ENCODE measurements at places on chromosomes 4 and X.

DNA sequence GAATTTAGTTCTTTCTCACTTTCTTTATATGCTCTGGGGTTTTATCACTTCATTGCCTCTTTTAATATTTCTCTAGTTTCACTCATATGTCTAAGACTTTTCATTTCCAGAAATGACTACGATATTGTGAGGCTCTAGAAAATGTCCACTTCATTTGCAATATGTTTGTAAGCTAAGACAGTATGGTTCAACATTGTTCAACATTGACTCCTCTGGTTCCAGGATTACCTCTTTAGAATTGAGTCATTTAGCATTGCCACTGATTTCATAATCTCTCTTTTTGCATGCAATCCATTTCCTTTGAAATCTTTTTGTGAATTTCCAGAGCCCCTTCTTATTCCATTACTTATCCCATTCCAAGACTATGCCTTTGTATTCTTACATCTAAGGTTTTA, 32.3 kb downstream of the BBS12 start:
- DNase-seq: no peak

DNA sequence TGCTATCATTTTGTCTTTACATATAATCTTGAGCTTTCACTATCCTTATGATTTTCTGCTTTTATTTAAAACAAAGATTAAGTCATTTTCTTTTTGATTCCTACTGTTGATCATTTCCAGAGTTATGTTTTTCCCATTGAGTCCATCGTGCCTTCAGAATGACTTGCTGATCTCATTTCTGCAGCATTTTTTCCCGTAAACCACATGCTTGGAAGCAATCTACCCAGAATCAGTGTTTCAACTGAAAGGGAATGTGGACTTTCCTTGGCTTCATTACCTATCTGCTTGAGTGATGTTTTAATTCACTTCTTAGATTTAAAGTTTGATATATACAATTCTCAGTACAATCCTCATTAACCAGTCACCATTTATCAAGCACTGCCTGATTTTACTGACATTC, 192.4 kb upstream of the FSTL5 start:
- DNase-seq: no peak

GRCh38 chr4:54320826-54321685, 92.0 kb downstream of the PDGFRA start:
- no peak for DNase-seq

- DNase-seq: no peak
Measured at GRCh38 chrX:30151964-30152363, 63.4 kb upstream of the MAGEB2 start.

- no peak for DNase-seq
Measured at GRCh38 chrX:46627062-46627461, 53.5 kb downstream of the CHST7 start.

GRCh38 chr4:151850791-151851213, 90.0 kb upstream of the GATB start:
- DNase-seq: no peak

DNA sequence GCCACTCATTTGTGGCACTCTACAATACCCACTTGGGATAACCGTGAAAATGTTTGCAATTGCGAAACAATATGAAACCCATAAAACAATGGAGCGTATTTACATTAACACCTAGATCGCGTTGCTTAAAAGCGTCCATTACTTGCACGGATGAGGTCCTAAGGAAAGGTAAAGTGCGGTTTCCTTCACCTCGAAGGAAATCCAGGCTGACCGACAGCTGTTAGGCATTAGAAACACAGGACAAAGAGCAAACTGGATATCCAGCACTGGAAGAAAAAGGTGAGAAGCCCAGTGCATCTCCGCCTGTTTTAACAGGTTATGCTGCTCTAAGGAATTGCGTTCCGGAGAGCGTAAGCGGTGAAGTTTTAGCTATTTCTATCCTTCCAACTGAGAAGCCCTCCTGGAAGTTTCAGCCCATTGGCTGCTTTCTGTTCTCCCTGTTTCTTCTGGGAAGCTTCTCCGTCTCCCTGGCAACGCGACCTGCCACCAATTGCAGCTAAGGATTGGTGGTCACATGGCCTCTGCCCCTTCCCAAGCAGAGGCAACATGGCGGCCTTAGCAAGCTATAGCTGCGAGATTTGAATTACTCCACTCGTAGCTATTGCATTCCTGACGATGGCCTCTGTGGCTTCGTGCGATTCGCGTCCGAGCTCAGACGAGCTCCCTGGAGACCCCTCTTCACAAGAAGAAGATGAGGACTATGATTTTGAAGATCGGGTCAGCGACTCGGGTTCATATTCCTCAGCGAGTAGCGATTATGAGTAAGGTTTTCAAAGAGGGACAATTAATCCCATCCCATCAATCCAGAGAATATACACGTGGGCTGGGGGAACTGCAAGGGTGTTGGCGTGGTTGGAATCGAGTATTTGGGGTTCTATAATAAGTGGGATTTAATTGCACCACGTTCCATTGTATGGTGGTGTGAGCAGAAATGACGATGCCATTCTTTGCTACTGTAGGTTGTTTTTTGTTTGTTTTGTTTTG, at the start of gene INTU:
Gene INTU (plus strand): TSS at position 538 of the 984 bp plus-strand sequence. CDS start 78 bp downstream, at position 616.
- no peak for DNase-seq

DNA sequence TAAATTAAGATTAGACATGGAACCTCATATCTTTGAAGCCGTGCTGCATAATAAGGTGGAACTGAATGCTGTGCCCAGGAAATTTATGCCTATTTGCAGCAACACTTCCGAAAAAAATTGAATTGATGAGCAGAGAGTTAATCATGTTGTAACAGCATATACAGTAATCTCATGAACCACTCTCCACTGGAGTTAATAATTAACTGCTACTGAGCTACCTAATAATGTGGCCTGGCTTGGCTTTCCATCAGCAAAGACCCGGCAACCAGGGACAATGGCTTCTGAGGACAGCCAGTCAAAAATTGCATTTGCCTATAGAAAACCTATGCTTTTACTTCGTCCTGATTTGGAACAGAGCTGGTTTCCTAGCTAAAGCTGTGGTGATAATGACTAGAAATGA, 63.8 kb upstream of the GATB start:
- no peak for DNase-seq

DNA sequence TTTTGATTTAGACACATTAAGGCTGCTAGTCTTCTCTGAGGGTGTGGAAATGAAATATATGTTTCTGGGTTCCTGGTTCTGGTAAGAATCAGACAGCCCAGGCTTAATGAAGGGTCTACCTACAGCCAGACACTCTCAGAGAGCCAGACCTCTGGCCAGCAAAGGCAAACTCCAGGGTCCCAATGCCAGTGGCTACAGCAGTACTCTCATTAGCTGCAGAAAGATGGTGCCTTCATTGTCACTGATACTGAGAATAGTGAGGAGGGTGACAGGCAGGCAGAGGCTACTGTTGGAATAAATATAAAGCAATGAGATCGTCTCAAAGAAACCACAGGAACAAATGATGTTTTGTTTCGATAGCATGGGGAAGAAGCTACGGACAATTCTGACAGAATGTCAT, 437.6 kb downstream of the GPM6A start:
- no peak for DNase-seq

- no peak for DNase-seq
Measured at GRCh38 chr4:41696763-41697162, 51.8 kb downstream of the PHOX2B start.

DNA sequence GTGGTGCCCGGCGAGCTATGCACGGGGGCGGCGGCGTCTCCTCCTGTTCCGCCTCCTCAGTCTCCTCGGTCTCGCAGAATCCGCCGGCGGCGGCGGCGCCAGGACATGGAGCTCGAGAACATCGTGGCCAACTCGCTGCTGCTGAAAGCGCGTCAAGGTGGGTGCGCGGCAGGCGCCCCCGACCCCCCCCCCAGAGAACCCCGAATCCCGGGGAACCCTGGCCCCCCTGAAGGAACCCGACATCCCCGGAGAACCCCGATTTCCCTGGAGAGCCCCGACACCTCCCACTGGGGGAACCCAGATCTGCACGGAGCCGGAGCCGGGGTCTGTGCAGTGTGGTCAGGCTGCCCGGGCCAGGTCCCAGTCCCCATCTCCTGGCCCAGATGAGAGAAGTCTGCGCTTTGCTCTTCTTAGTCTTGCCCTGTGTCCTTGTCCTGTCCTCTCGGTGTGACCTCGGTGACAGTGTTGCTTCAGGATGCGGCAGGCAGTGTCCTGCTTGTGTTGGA, 648 bp downstream of the GRK4 start:
- no peak for DNase-seq

DNA sequence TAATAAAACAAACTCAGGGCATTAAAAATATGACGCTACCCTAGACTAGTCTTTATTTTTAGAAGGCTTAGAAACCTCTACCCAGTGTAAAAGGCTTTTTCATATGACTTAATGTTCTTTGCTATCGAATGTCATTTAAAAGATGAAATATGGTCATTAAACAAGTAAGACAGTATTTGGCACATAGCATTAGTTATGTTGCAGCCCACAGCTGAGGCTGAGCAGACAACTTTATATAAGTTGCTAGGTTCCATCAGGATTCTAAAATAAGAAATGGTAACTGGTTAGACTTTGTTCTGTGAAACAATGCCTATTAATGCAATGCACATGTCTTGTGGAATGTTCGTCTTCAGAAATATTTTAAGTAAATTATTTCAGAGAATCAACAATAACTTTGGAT, 10.4 kb upstream of the PRSS12 start:
- no peak for DNase-seq

DNA sequence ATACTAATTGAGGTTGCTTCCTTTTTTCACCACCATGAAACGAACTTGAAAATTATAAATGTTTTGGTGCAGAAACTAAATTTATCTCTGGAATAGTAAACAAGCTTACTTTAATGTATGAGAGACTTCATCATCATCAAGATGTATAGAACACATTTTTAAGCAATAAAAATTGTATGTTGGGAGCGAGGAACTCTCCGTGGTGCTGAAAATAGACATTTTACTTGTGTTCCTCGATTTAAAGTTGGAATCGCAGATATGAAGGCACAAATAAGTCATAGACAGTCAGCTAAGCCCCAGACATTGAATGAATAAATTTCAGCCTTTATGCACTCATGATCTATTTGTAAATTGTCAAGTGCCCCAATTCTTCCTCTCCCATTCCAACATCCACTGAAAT, 310.7 kb downstream of the STK32B start:
- no peak for DNase-seq

GRCh38 chr4:103996064-103996463, 276.3 kb upstream of the TACR3 start:
- no peak for DNase-seq

DNA sequence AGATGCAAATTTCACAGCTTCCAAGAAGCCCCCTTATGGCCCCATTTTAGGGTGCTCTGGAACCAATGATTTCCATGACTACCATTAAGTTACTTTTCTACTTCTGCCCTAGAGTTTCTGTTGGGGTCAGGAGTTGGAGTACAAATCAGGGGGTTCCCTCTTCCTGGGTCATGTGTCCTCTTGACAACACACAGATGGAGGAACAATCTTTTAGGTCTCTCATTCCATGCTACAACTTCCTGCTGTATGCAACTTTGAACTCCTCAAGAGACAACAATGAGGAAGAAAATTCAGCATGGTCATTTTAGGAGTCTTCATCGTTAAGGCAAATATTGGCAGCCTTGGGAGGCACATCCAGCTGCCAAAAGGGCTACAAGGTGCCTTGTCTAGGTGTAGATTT, 79.7 kb downstream of the SEL1L3 start:
- DNase-seq: no peak

DNA sequence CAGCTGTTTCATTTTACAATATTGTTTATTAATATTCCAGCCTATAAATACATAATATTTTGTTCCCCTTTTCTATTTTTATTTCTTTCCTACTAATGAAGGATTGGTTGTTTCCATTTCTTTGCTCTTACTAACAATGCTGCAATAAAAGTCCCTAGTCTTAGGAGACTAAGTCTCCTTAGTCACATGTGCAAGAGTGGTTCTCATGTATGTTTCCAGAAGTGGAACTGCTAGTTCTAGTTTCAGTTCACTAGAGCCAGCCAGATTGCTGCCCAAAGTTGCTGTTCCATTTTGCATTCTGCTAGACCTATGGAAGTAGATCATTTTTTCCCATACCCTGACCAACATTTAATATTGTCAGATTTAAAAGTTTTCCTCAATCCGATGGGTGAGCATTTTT, 44.3 kb downstream of the CNGA1 start:
- DNase-seq: no peak

DNA sequence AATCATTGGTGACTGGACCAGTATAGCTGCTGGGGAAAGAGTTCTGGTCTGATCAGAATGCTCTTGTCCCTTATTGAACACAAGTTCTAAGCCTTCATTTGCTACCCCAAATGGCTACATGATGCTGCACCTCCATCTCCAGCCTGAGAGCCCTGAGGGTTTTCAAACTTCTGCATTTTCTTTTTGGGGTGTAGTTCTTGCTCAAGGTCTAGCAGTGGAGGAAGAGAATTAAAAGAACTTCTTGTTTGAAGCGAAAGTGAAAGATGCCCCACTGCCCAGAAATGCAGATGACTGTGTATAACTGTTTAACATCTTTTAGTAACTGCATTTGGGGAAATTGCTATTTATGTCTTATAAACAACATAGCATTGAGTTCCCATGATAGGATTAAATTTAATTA, 38.5 kb downstream of the LAMTOR3 start:
- peak; percentile 55 for DNase-seq

GRCh38 chr4:81343046-81343445, 128.0 kb upstream of the PRKG2 start:
- no peak for DNase-seq

- no peak for DNase-seq
Measured at GRCh38 chr4:138852681-138853080, 162.9 kb upstream of the NOCT start.

- DNase-seq: no peak
Measured at GRCh38 chrX:5916945-5917344, 311.7 kb downstream of the NLGN4X start.

GRCh38 chr4:25637581-25638220, 17.9 kb upstream of the SLC34A2 start:
- no peak for DNase-seq

GRCh38 chrX:31251336-31251735, 179.5 kb upstream of the FTHL17 start:
- no peak for DNase-seq

- DNase-seq: no peak
Measured at GRCh38 chr4:32574803-32575202, 1854.6 kb downstream of the PCDH7 start.

DNA sequence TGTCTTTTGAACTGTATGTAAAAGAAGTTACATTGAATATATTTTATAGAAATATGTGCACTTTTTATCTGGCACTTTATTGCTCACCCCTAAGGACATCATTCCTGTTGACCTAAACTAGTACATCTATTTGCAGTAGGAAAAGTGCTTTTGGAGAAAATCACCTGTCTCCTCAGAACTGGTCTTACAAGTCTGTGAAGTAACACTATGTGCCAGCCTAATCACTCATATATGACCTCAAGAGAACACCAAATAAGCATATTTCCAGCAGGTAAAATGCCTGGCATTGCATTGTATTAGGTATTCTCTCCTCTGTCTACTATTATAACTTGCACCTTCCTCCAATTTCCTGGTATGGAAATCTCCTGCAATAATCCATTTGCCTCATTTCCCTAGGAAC, 4.0 kb upstream of the GASK1B start:
- DNase-seq: no peak
